Activated CD8-positive, alpha-beta memory T cell treated with anti-CD3 and anti-CD28 coated beads for 4 hours (primary cell): ENCODE measurements at places on chromosomes 3 and 15.

- no peak for DNase-seq
Measured at GRCh38 chr3:140695361-140696061, 17.6 kb downstream of the TRIM42 start.

DNA sequence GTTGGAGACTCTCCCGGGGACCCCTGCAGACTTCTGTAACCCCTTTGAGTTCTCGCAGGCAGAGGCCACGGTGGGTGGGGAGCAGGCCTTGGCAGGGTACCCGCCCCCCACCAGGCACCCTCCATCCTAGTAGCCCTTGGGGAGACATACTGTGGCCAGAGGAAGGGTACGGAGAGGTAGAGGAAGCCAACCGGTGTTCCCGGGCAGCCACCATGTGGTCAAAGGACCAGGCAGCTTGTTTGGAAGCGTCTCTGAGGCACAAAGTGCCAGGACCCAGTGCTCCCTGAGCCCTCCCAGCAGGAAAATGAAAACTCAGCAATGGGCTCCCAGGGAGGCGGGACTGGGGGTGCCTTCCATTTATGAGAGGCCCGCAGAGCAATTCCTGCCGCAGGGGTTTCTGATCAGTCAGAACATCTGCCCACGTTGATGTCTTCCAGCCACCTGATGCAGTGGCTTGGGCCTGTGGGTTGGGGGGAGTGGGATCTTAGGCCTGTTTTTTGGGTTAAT, 53.0 kb upstream of the CGNL1 start:
- DNase-seq: no peak

- no peak for DNase-seq
Measured at GRCh38 chr3:137970914-137971831, 38.8 kb upstream of the CLDN18 start.

- DNase-seq: no peak
Measured at GRCh38 chr3:38613426-38613825, 36.1 kb downstream of the SCN5A start.

- no peak for DNase-seq
Measured at GRCh38 chr15:62841891-62842559, 200.5 kb upstream of the TPM1 start.

- DNase-seq: no peak
Measured at GRCh38 chr3:132284781-132285619, 32.2 kb upstream of the ACP3 start.

- no peak for DNase-seq
Measured at GRCh38 chr15:74696398-74696729, 540 bp upstream of the EDC3 start.

DNA sequence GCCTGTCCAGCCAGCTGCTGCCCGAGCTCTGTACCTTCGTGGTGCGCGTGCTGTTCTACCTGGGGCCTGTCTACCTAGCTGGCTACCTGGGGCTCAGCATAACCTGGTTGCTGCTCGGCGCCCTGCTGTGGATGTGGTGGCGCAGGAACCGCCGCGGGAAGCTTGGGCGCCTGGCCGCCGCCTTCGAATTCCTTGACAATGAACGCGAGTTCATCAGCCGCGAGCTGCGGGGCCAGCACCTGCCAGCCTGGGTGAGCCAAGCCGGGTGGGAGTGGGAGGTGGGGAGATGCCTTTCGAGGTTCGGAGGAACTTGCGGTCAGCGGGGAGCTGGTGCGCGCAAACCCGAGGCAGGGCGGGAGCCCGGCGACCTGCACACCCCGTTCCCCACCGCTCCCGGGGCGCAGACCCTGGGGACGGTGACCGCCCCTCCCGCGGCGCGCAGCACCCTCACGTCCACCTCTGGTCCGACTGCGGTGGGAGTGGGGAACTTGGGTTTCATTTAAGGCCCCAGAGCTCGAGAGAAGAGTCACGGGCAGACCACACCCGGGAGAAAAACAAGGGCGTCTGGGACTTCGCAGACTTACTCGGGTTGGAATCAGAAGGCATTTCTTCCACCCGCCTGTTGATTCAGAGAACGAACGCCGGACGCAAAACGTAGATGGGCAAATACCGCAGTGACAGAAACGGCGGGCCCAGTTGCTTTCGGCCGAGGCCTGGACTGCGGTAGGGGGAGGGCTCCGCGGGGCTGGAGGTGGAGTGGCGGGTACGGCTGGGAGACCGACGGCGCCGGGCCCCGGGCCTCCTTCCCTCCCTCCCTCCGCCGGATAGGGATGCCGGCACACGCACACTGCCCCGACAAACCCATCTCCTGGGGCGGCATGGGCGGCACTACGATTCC, 708 bp downstream of the ESYT3 start:
- DNase-seq: no peak

- no peak for DNase-seq
Measured at GRCh38 chr3:160568989-160569388, 3.6 kb upstream of the KPNA4 start.

- DNase-seq: no peak
Measured at GRCh38 chr3:3806856-3807255, 7.6 kb downstream of the LRRN1 start.

- DNase-seq: no peak
Measured at GRCh38 chr3:50961386-50961785, 286.7 kb downstream of the DOCK3 start.

GRCh38 chr3:45003859-45004258, 22.2 kb upstream of the CLEC3B start:
- DNase-seq: no peak

- DNase-seq: no peak
Measured at GRCh38 chr15:51086409-51086808, 8.3 kb downstream of the TNFAIP8L3 start.

DNA sequence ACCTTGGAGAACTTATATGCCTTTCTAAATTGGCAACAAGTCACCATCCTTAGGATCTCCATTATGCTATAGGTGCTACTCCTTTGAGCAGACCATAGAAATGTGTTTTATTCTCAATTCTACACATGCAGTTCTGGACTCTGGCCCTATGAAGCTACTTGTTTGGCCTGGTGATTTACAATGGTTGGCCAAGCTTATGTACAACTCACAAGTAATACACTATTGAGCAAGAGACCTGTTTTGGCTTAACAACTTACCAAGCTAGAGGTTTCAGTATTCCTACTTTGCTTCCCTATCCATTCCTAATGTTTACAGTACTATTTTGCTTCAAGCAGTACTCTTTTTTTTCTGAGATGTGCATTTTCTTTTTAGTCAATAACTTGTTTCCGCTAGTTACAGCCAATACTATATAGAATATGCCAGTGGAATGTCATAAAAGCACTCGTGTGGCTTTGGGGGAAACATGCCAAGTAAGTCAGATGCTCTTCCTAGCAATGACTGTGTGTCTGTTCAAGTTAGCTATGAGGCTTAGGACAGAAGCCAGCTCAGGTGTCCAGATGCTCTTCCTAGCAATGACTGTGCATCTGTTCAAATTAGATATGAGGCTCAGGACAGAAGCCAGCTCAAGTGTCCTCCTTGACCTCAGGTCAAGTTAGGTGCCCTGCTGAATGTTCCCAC, 174.9 kb upstream of the SEMA6D start:
- no peak for DNase-seq

DNA sequence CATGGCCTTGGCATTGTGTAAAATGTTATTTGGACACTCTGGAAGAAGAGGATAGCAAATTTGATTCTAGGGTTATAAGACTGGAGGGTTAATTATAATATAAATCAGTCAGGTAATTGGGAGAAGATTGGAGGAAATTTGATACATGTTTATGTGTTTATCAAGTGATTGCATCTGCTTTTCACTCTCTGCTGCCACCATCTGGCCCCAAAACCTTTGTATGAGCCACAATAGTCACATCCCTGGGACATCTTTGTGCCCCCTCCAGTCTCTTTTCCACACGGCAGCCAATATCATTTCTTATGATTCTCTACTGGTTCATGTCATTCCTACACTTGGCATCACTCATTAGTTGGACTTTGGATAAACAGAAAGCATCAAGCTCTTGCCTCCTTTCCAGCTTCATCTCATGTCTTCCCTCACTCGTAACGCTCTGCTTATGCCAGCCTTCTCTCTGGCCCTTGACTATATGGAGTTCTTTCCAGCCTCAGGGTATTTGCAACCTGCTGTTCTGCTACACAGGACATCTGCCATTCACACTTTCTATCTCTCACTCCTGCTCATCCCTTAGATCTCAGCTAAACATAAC, 602.3 kb upstream of the SUCLG2 start:
- DNase-seq: no peak

DNA sequence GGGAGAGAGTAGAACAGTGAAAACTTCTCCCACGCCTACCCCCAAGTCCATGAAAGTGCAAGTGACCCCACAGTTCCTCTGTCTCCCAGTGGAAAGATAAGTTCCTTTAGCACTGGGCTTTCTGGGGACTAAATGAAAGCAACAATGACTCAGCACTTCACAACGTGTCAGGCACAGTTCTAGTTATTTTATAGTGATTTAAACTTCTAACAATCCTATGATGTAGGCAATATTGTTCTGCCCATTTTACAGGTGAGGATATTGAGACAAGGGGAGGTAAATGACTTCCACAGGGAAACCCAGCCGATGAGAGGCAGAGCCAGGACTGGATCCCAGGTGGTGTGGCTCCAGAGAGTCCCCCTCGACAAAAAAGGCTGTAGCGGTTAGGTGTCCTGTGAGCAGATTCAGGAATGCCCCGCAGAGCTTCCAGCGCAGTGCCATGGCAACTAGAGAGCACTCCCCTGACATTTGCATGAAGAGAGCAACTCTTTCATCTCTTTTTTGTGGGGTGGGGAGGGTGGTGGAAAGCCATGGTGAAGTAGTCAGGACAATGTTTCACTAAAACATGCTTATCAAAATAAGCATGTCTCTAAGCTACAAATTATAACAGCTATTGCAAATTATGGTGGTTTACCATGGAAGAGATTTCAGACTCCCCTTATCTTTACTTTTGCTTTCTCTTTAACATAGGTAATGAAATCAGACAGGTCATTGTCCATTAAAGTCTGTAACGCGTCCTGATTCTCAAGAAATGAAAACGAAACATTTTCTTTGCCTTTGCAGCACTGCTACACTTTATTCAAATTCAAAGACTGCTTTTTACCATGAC, 62.1 kb downstream of the NR2F2 start:
- DNase-seq: no peak

GRCh38 chr3:41018855-41019254, 180.4 kb upstream of the CTNNB1 start:
- no peak for DNase-seq

DNA sequence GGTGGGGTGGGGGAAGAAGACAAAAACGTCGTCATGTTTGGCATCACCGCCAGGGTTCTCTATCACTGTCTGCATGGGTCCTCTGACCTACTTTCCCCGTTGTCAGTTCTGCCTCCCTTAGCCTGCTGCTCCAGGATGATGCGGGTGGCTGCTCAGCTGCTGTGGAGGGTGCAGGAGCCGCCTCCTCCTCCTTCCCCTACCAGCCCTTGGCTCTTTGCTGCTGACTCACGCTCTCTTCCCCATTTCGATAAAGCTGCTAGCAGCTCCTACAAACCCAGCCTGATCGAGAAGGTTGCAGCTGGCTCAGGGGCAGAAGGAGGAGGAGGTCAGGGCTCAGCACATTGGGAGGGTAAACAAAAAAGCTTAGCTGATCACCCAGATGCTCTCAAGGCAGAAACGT, 49.5 kb upstream of the SEC13 start:
- DNase-seq: no peak

GRCh38 chr3:98012979-98013378, 22.1 kb downstream of the GABRR3 start:
- DNase-seq: no peak

- no peak for DNase-seq
Measured at GRCh38 chr3:11509173-11510000, 134.3 kb downstream of the VGLL4 start.

DNA sequence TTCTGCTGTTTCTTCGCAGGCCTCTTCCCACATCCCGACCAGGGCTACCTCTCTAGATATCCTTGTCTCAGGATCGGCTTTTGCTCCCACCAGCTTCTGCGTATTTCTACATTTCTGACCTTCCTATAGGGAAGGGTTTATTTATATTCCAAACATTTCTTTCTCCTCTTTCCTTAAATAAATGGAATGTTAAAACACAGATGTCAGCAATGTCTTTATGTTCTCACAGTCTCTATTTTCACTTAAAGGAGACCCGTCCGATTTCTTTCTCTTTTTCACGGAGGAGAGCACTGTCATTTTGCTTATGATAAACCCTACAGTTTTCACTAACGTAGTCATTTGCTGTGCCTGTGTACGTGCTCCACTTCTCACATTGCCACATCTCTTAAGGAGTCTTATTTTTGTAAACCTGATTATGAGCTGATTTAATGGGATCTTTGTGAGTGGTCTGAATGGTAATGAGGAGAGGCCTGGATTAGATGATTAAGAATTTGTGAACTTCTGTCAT, 630 bp downstream of the KIF15 start:
- DNase-seq: no peak

- DNase-seq: no peak
Measured at GRCh38 chr3:186193534-186194450, 84.9 kb upstream of the ETV5 start.

GRCh38 chr15:36110659-36110993, 468.8 kb upstream of the CDIN1 start:
- DNase-seq: no peak
